ENCODE measurements at places on chromosomes 7 and 10. TPM values are rescaled to one million over a fixed set of nuclear protein-coding genes. Genes with fewer than 3 reads are reported as not detected.

The BLNK gene
- not detected for total RNA-seq

The PHYHIPL gene
- not detected for total RNA-seq

- H3K4me3 ChIP-seq, result no peak overlapping the region
- no peak overlapping the region for H3K27ac ChIP-seq
- no peak for ATAC-seq
- no peaks in the 10 kb centered on the region for H3K27me3 ChIP-seq
Observed at GRCh38 chr7:81573932-81574331, 195.9 kb downstream of the HGF start.

DNA sequence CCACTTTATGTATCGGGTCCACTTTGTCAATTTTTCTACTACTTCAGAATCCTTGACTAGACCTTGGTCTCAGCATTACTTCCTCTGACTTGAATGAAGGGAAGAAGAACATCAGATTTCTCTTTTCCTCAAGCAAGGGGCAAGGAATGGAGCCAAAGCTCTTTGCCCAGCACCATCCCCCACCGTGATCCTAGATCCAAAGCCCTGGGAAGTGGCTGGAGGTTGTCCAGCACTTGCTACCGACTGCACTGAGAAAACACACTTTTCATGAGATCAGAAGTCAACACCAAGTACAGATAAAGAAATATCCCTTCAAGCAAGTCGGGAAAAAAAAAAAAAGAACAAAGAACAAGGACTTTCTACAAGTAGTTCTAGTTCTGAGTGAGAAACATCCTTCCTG is 102.1 kb upstream of the DDC start:
- H3K36me3 ChIP-seq, result no peaks in the 10 kb centered on the region
- H3K27ac ChIP-seq, result no peak overlapping the region
- no peak overlapping the region for H3K4me3 ChIP-seq
- peaks cover 12% of the 10 kb centered on the region for H3K4me1 ChIP-seq

- peak; percentile 91 for ATAC-seq
- peaks cover 85% of the 10 kb centered on the region for H3K36me3 ChIP-seq
- H3K4me3 ChIP-seq, result peak overlapping the region; percentile 34
- no peaks in the 10 kb centered on the region for H3K27me3 ChIP-seq
Observed at GRCh38 chr7:114959931-114960330, 38.0 kb downstream of the MDFIC start.

DNA sequence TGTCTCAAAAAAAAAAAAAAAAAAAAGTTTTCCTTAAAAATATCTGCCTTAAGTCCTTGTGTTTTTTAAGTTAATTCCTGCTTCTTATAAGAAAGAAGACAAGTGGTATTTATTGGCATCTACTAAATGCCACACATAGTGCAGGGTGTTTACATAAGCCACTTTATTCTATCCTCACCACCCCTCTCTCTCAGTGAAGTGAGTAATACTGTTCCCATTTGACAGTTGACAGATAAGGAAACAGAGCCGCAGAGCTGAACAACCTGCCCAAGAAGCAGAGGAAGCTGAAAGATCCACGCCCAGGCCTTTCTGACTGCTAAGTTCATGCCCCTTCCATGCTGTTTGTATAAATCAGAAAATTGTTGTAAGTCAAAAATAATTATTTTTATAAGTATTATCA is 54.1 kb downstream of the ABLIM1 start:
- peaks cover 11% of the 10 kb centered on the region for H3K4me1 ChIP-seq
- H3K27ac ChIP-seq, result no peak overlapping the region
- ATAC-seq, result peak; percentile 89
- H3K36me3 ChIP-seq, result no peaks in the 10 kb centered on the region

Measured in activated T-helper 17 cell treated with anti-CD3 and anti-CD28 coated beads, Interleukin-2, amount 50 U/mL, for 72 hours (primary cell).